Stimulated activated CD4-positive, alpha-beta T cell treated with anti-CD3 and anti-CD28 coated beads, TNF-alpha, amount 100 ng/mL, for 1 hour (primary cell): ENCODE measurements at places on chromosomes 7 and 10.

DNA sequence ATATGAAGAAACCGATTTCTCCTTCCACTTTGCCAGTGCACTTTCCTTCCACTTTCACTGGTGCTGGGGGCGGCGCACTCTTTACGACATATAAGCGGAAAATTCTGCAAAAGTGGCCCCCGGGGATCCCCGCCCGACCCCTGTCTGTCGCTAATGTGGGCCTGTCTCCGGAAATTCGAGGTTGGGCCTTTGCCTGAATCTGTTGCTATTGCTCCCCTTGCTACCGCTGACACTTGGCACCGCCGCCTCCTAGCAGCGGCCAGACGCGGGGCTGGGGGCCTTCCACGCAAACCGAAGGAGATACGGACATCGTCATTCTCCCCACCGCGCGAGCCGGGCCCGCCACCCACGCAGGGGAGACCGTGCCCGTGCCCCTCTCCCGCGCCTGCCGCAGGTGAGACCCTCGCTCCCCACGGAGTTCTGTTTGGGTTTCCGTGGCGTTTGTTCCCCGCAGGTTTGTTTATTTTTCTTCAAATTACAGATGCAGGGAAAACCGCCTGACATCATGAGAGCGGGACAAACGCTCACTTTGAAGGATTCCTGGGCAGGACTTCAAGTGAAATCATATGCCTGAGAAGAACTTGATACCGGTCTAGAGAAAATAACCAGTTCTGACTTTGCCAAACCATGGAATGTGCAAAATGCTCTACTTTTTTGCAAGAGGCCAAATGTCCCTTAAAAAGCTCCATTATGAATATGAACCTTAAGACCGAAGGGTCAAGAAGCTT is 5.0 kb downstream of the TWIST1 start:
- DNase-seq, result no peak

DNA sequence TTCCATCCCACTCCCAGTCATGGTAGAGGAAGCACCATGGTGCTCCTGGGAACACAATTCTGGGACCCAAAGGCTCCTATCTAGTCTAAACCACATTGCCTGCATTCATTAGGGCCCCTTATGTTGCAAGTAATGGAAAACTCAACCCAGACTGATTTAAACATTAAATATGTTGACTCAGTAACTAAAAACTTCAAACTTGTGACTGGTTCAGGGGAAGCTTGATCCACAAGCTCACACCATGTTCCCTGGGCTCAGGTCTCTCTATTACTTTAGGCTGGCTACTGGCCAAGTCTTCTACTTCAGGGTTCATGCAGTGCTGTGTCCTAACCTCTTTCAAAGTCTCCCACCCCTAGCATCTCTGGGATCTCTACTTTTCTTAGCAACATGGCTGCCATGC is 13.1 kb downstream of the WNT16 start:
- no peak for DNase-seq

GRCh38 chr7:137890449-137890921 is 43.7 kb upstream of the DGKI start:
- no peak for DNase-seq

DNA sequence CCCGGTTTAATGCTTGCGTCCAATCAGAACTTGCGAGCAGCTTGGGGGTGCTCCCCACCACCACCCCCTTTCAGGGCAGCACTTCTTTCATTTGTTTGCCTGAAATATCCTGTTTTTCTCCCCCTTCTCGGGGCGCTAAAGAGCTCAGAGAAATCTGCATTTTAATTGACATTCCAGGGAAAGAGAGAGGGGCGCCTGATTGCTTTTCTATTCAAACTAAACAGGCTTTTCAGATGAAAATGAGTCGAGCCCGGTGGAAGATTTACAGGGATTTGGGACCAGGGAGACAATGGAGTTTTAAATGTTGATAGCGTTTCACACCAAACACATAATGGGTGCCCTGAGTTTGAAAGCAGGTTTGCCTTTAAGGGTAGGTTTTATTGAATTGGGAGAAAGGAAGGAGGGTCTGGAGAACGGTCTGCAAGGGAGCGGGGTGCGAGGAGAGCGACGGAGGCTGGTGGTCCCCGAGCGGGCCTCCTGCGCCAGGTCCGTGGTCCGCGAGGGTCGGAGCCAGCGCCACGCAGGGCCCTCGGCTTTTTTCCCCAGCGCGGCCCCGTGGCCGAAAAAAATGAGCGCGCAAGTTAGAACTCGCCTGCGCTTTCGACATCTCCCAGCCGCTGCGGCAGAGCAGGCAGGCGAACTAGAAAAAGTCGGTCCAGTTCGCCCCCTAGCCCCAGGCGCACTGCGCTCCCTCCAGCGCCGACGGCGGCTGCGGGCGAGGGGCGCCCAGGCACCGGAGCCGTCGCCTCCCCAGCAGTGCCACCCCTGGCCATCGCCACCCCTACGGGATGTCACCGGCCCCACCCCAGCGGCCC is 1.3 kb downstream of the FGFR2 start:
- no peak for DNase-seq

DNA sequence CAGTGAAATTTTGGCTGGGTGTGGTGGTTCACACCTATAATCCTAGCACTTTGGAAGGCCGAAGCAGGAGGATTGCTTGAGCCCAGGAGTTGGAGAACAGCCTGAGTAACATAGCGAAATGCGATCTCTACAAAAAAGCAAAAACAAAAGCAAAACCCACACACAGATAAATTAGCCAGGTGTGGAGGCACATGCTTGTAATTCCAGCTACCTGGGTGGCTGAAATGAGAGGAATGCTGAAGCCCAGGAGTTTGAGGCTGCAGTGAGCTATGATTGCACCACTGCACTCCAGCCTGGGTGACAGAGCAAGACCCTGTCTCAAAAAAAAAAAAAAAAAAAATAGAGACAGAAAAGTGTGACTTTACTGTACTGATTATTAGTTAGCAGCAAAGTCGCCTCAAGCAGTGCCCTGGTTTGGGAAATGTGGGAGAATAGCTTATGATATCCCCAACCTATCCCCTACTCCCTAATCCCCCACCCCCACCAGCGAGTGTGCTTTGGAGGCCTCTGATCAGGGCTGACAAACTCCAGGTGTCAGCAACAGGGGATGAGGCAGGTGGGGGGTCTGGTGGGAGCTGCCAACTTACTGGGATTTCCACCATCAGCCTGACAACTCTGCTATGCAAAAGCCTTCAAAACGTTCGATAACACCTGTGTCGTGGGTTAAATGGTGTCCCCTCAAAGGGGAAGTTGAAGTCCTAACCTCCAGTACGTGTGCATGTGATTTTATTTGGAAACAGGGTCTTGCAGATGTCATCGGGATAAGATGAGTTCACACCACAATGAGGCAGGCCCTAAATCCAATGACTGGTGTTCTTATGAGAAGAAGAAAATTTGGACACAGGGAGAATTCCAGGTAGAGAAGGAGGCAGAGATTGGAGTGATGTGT is 124.7 kb upstream of the SDK1 start:
- DNase-seq, result no peak

DNA sequence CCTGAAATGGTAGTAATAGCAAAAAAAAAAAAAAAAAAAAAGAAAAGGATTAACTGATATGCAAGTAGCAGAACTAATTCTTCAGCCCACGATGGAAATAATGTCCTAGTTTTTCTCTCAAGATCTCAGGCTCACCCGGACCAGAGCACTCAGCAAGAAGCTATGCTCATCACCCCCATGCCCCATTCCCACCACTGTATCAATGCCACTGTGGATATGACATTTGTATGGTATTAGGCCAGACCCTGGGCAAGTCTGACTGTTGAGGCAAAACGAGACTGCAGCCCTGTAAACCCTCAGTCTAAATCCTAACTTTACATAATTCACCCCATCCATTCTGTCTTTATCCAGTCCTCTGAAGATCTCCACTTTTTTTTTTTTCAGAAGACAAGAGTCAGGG is 186.1 kb upstream of the KLF14 start:
- DNase-seq, result no peak

GRCh38 chr10:61987537-61987936 is 86.0 kb downstream of the ARID5B start:
- DNase-seq, result no peak

- DNase-seq, result no peak
These were observed 45.1 kb downstream of the CYP2C9 start for GRCh38 chr10:94983555-94983954.

DNA sequence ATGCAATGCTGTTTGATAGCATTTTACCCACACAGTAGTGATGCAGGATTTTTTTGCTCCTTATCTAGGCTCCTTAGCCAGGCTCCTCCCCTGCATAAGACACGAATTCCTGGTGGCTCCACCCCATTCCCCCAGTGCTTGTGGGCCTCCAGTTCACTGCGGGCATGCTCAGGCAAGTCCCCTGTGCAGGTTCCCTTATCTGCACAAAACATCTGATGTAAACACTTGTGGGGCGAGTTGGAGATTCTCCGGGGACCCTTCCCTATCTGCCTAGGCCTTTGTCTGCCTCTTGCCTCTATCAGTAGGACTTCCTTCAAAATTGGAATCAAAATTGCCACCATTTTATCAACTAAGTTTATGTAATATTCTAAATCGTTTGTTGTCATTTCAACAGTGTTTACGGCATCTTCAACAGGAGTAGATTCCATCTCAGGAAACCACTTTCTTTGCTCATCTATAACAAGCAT is 5.4 kb upstream of the STK17A start:
- DNase-seq, result no peak

DNA sequence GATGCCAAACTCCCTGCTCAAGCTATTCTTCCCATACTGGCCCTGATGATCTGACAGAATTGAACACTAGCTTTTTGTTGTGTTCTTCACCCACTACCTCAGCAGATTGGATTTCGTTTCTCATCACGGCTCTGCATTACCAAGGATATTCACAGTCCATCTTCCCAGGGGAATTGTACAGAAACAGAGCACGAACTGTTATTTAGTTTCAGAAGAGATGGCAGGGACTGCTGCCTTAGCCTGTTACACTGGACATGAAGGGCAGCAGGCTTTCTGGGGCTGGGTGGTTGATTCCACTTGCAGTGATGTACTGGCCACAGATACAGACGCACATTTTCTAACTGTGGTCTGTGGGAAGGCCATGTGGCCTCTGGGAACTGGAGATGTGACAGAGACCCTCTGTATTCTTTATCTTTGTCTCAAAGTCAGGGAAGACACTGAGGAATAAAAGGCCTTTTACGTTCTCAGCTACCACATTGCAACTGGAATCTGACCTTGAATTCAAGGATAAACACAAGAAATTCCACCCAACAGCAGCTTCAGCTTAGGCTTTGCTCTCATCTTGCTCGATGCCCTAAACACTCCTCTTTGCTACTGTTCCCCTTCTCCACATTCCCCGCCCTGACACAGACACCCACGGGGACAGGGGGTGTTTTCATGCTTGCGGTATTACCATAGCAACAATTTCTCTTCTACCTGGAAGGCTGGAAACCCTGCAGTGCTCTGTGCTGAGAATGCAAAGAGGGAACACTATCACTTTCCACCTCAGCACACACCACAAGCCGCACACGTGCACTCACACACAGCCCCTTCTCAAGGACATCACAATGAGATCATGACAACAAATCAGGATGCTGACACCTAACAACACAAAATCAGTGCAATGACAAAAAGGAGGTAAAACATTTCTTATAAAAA is 81.7 kb downstream of the RNF216 start:
- peak; percentile 36 for DNase-seq

GRCh38 chr10:100998183-100998990 is 1.2 kb upstream of the LZTS2 start:
- no peak for DNase-seq
